ENCODE measurements at places on chromosomes 5 and 9.

DNA sequence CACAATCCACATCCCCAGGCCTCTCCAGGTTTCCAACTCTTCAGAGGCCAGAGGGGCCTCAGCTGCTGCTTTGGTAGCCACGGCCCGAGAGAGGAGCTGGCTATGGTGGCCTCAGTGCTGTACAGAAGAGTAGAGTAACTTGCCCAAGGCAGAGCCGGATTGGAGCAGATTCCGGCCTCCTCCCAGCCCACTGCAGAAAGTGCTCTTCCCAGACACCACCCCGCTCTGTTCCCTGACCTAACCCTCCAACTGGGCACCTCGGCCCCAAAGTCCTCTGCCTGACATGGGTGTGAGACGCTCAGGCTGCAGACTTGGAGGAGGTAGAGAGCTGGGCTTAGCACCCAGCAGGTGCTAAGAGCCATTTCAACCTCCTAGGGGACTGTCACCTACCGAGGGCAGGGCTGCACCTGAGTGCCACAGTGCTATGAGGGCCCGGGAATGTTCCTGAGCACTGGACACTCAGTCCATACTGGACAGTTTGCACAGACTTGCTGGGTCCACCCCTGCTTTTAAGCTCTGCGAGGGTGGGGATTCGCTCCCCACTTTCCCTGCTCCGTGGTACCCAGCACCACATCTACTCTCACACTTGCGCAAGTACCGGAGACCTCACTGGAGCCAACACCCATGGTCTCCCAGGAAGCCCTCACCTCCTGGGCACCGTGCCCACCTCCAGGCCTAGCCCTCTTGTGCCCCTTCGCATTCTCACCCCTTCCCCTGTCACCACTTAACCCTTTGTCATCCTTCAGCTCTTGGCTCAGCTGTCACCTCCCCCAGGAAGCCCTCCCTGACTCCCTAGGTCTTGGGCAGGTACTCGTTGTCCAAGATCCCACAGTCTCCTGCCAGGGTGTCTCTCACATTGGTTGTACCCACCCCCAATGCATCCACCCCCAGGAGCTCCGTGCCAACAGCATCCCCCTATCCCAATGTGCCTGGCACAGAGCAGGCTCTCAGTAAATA is 49.8 kb downstream of the DBH start:
- no peak for DNase-seq

DNA sequence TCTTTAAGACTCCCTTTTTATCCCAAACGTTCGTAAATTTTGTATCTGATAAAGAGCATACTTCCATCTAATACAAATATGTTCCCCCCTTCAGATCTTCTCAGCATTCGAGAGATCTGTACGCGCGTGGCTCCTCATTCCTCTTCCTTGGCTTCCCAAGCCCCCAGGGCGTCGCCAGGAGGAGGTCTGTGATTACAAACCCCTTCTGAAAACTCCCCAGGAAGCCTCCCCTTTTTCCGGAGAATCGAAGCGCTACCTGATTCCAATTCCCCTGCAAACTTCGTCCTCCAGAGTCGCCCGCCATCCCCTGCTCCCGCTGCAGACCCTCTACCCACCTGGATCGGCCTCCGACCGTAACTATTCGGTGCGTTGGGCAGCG is 19.9 kb downstream of the CDKN2A start:
- no peak for DNase-seq

DNA sequence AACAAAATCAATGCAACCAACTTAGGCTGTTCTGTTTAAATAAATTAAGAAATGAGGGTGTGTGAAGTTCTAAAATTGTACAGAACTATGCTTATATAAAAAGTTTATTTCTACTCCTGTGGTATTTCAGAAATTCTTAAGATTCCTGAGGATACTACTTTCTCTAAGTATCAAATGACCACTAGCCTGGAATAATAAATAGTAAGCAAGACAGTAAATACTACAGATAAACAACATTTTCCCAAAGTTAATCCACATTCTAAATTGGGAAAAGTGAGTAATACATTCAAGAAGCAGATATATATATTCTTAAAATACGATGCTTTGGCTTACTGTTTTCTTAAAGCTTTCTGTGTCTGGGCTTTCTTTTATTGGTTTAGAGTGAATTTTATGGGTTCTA is 29.5 kb downstream of the CCNH start:
- no peak for DNase-seq

DNA sequence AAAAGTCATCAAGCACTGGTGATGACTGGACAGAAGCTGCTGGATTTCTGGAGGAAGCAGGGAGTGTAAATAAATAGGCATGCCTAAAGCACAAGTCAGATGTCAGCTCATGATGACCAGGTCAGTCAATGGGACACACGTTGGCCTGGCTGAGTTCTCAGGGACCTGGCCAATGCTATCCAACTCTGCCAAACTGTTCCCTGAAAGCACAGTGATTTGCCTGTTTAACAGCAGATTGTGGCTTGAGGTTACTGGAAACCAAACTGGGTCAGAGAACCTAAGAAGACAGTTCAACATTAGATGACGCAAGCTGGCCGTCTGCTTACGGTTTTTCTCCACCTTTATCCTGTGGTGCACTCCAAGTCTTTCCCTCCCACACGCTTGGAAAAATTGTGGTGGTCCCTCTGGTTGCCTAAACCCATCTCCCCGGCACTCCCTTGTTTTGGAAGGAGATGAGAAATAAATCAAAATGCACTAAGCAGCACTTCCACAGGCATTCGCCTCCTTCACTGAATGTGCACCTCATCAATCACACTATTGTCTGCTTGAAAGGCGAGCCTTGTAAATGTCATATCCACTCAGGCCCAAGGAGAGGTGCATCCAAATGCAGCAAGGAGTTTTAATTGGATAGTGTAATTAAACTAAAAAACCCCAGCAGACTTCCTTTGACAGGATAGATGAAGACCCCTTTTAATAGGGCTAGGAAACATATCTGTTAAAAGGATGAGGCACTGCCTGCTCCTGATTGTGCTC is 199.4 kb downstream of the GAPVD1 start:
- DNase-seq, result no peak

DNA sequence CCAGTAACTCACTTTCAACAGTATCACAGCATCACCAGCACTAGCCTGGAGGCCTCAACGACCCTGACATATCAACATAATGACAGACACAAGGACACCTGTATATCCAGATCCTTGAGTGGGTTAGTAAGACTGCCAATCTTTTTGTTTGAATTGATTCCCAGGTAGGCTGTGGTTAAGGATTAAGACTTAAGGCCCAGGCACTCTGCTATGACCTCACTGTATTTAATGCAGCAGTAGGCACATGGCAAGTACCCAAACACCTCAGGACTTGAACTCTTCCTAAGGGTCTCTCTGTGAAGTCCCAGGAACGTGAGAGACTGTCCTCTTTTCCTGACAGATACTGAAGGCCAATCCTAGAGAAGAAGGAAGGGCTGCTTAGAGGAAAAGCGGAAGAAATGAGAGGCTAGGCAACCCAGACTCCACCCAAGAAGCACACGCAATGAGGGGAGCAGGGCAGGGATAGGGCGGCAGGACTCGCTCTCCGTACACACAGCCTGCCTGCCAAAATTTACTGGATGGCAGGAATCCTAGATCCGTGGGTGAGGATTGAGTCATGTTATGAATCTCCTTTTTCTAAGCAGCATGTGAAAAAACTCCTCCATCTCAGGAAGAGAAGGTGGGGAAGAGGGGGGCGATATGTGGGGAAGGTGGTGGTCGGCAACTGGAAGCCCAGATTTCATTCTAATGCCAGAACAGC is 93.4 kb downstream of the SIL1 start:
- DNase-seq, result no peak

DNA sequence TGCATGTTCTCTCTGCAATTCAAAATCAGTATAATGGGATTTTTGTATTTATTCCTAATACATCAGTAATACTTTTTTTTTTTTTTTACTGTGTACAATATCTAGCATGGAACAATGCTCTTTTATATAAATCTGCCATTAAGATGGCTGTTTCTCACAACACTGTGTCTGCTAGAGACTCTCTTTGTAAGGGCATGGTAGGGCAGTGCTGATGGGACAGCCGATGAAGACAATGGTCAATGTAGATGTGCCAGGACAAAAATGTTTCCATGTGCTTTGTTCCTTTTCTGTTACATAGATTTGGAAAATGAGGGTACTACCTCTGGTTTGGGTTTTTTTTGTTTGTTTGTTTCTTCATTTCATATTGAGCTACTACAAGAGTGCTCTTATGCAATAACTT is 95.3 kb upstream of the ITGA2 start:
- DNase-seq, result no peak

GRCh38 chr5:9733486-9733885 is 103.3 kb upstream of the TAS2R1 start:
- no peak for DNase-seq

DNA sequence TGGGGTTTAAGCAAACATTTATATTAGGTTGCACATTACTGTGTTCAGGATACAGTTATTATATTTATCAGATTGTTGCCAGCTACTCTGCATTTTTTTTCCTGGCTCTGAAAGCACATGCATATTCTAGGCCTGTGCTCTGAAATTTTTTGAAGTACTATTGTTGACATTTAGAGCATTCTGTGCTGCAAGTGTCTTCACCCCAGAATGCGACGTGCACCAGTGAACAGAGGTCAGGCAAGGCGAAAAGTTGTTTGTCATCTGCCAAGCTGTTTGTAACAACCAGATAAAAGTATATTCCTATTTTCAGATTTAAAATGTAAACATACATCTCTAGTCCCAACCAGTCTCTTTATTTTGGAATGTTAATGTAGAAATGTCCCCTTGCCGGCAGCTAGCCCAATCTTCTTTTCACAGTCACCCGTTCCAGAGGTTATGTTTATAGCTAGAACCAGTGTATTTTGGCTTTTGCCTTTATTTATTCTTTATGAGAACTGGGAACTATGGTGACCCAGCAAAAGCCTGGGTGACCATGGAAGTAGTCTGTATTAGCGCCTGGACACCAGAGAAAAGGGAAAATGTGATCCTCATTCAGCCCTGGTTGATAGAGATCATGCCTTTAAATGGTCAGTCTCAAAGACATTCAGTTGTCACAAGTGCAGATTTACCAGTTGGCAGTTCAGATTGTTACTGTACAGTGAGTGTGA is 84.6 kb downstream of the NDUFAF2 start:
- DNase-seq, result no peak

- no peak for DNase-seq
Measured at GRCh38 chr5:58099257-58099656, 360.6 kb downstream of the PLK2 start.

- DNase-seq, result peak; percentile 70
Measured at GRCh38 chr9:27292659-27293405, 4.1 kb downstream of the EQTN start.

DNA sequence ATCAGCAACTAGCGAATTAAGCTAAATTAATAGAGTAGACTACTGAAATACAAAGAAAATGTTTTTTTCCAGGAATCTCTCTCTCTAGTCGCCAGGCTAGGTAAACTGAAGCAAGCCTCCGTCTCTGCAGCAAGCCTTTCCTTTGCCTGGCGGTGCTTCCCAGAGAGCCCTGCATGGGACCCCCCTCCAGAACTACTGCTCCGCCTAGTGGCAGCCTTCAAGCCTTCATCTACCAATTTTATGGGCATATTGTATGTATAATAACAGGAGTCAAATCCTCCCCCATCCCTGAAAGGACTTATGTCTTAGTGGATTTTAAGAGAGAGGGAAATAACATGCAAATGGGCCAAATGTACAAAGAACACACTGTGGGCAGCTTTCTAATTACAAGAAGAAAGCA is 241.9 kb downstream of the SAXO1 start:
- no peak for DNase-seq

- DNase-seq, result no peak
Measured at GRCh38 chr9:32264170-32264864, 120.1 kb upstream of the ACO1 start.

GRCh38 chr9:114913656-114914055 is 16.7 kb downstream of the TNFSF8 start:
- DNase-seq, result no peak

DNA sequence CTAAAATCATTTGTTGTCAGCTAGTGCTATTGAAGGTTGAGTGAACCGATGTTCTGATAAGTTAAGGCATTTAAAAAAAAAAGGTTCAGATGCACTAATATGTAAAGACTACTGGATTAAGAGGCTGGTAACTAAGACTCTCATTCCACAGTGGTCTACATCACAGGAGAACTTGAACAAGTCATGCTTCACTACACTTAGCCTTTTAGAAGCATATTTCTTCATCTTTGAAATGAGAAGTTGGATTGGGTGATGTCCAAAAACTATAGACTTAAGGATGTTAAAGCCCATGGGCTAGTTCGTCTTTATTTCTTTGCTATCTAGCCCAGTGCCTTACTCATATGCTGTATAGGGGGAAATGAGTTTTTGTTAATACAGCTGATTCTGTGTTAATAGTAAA is 107.2 kb downstream of the NDUFS4 start:
- no peak for DNase-seq

GRCh38 chr5:126523818-126524510 is 71.1 kb downstream of the ALDH7A1 start:
- no peak for DNase-seq

DNA sequence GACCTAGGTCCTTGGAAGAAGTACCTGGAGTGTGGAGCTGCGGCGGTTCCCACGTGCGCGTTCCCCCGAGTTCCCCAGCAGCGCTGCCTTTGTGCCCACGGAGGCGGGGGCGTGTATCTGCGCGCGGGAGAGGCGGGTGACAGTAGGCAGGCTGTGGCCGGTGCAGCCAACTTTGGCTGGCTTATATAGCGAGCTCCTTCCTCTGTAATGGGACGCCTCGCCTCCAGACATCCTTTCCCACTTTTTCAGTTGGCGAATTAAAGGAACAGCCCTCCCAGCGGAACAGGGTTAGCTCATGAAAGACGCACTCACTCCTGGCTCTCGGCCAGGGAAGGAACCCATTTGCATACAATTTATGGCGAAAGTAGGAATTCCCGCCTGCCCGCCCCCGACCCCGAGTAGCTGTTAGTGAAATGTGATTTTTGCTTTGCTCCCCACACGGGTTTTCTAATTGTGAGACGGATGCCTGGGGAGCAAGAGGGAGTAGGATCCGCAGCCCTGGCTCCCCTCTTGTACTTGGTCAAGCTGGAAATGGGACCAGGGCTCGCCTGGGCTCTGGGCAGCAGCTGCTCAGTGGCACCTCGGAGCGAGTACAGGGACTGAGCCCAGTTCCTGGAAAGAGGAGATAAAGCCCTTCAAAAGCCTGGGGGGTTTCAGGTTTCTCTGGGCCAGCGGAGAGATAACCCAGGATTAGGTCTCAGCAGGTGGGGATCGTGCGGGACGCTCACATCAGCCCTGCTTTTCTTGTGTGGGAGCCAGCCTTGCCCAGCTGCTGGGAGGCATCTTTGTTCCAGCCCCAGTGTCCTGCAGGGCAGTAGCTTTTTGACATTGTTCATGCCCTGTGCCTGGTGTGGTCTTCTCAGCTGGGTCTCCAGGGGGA is at the start of gene TNC:
TNC (minus strand) TSS at position 159 of the 880 bp plus-strand sequence. CDS start 27,139 bp downstream, outside the sequence.
- peak; percentile 81 for DNase-seq
